Esophagus squamous epithelium (tissue), 5 donors: ENCODE measurements at places on chromosomes 4 and X. TPM values are rescaled to one million over a fixed set of nuclear protein-coding genes. Genes with fewer than 3 reads are reported as not detected.

The KCND1 gene
- 0.57 TPM for total RNA-seq

DNA sequence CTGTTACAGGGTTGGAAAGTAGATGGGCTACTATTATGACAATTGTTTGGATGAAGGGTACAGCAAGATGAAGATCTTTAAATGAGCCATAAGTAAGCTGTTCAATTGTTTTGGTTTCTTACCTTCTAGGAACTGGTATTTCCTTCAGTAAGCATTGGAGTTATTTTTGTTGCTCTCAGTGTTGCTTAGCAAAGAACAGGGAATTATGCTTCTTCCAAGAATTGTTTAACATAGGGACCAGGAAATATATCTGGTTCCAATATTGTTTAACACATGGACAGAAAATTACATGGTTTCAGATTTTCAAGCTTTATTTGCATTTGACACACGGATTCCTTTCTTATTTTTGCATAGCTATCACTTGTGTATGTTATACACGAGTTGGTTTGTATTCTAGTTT, 1999.0 kb downstream of the ARAP2 start:
- no peaks in the 10 kb centered on the region for H3K27me3 ChIP-seq
- no peak overlapping the region for H3K27ac ChIP-seq
- H3K4me1 ChIP-seq = no peaks in the 10 kb centered on the region
- DNase-seq = no peak

The PAGE1 gene
- not detected for total RNA-seq

- H3K36me3 ChIP-seq = no peaks in the 10 kb centered on the region
- H3K4me3 ChIP-seq = no peak overlapping the region
- H3K27me3 ChIP-seq = no peaks in the 10 kb centered on the region
- no peak for DNase-seq
- no peak overlapping the region for H3K27ac ChIP-seq
These were observed 492.3 kb downstream of the MAGEE1 start for GRCh38 chrX:76919761-76920160.

DNA sequence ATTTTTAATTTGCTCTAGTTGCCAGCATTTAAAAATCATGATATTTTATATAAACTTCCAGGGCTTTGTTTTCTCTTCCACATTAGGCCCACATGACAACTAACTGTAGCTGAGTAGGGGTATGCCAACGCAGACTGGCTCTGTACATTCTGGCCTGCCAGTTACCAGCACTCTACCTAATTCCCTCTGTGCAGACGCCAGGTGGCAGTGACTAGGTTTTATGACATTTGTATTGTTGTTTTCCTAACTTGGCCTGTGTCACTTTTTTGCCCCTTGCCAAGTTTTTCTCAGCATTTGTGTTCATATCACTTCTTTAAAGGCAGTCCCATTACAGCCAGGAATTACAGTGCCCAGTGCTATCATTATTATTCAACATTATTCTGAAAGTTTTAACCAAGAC, 347.5 kb downstream of the NKX6-1 start:
- no peak for DNase-seq
- no peaks in the 10 kb centered on the region for H3K4me1 ChIP-seq
- no peaks in the 10 kb centered on the region for H3K36me3 ChIP-seq

- H3K27ac ChIP-seq = no peak overlapping the region
- no peaks in the 10 kb centered on the region for H3K36me3 ChIP-seq
- no peak for DNase-seq
- H3K4me3 ChIP-seq = no peak overlapping the region
- peaks cover 3% of the 10 kb centered on the region for H3K4me1 ChIP-seq
- no peaks in the 10 kb centered on the region for H3K27me3 ChIP-seq
These were observed 404.5 kb downstream of the BCOR start for GRCh38 chrX:39693298-39693697.

DNA sequence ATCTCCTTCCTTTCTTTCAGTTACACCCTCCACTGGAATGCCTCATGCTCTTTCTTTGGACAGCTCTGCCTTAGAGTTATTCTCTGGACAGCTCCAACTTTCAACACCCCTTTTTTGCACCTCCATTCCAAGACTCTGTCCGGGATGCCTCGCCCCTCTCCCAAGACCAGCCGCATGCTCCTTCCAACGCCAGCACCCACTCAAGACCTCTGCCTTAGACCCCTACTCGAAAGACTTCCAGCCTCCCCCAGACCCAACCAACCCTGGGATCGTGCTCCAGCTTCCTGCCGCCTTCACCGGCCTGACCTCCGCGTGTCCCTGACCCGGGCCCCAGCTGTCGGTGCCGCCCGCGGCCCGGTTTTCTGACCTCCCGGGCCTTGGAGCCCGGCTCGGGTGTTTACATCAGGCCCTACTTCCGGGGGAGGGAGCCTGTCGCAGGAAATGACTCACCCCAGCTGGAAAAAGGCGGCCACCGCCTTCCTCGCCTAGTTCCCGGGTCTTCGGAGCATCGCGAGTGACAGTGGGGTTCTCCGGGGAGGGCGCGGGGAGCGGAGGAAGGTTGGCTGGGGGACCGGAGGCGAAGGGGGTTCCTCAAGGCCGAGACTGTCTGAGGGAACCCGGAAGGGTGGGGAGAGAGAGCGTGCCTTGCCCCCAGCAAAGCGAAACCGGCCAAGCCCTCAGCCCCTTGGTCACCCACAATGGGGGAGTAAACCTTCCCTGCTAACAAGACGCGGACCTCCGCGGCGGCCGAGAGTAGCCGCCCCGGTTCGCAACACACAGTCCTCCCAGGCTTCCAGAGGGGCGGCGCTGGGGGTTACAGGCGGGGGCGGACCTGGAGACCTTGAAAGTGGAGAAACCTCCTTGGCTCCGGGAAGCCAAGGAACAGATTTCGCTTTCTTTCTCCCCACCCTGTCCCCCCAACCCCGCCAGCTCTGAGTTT, at the start of gene WDR45:
Gene WDR45 (minus strand): TSS at position 399 of the 940 bp plus-strand sequence. CDS start 1,792 bp downstream, outside the sequence.
- no peaks in the 10 kb centered on the region for H3K36me3 ChIP-seq
- H3K4me3 ChIP-seq = peak within 1 kb of the TSS; percentile 74
- peak within 1 kb of the TSS; percentile 96 for H3K27ac ChIP-seq
- no peak for DNase-seq

DNA sequence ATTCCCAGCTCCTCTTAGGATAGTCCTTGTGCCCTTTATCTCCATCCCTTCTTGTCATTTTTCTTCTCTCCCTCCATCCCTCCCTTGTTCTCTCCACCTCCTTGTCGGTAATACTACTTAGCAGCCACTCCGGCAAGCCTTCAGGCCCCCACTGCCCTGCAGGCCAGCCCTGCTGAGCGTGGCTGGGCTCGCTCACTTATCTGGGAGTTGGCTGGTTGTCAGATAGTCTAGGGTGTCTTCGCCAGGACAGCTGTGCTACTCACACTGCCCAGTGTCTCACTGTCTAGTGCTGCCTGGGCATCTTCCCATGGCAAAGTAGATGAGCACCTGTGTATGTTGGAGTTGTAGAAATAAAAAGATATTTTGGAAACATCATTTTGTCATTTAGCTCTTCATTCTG, 75.0 kb downstream of the STK32B start:
- H3K4me3 ChIP-seq = no peak overlapping the region
- H3K36me3 ChIP-seq = no peaks in the 10 kb centered on the region
- DNase-seq = no peak
